ENCODE measurements at places on chromosomes 7 and 10.

DNA sequence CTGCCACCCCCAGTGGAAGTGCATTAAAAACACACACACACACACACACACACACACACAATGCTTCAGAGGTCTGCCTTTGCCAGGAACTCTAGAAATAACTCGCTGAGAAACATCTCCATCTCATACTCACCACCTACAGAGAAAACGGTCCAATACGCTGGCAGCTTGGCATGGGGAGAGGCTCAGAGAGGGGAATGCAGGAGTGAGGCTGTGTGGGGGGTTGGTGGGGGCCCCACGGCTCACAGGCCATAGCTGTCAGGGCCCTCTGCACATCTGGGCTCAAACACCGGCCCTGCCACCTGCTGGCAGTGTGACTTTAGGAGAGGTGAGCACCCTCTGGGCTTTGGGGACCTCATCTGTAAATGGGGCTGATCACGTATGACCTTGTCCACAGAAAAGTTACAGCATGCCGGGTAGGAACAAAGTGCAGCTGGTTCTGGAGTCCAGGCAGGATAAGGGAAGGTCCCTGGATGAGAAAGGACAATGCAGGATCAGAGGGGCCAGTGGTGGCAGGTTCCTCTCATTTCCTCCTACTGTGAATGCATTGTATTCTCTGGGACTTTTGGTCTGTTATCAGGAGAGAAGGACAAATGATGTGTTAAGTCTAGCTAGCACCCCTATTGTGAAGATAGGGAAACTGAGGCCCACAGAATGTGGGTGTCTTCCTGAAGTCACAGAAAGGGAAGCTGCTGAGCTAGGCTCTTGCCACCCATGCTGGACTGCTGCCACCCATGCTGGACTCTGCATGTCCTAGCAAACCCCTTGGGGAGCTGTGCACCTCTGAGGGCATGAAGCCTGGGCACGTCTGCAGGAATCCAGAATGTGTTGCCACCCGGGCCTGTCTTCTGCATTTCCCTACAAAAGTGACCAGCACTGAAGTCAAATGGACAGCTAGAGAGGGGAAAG is 404.6 kb downstream of the RPS24 start:
- DNase-seq = no peak

DNA sequence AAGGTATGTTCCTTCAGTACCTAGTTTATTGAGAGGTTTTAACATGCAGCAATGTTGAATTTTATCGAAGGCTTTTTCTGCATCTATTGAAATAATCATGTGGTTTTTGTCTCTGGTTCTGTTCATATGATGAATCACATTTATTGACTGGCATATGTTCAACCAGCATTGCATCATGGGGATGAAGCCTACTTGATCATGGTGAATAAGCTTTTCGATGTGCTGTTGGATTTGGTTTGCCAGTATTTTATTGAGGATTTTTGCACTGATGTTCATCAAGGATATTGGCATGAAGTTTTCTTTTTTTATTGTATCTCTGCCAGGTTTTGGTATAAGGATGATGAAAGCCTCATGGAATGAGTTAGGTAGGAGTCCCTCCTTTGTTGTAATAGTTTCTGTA is 204.0 kb upstream of the GNAI1 start:
- no peak for DNase-seq

DNA sequence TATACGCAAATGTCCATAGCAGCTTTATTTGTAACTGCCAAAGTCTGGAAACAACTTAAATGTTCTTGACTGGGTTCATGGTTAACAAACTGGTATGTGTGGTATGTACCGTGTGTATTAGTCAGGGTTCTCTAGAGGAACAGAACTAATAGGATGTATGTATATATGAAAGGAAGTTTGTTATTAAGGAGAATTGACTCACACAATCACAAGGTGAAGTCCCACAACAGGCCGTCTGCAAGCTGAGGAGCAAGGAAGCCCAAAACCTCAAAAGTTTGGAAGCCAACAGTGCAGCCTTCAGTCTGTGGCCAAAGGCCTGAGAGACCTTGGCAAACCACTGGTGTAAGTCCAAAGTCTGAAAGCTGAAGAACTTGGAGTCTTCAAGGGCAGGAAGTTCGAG is 66.8 kb downstream of the TMEM168 start:
- DNase-seq = no peak

DNA sequence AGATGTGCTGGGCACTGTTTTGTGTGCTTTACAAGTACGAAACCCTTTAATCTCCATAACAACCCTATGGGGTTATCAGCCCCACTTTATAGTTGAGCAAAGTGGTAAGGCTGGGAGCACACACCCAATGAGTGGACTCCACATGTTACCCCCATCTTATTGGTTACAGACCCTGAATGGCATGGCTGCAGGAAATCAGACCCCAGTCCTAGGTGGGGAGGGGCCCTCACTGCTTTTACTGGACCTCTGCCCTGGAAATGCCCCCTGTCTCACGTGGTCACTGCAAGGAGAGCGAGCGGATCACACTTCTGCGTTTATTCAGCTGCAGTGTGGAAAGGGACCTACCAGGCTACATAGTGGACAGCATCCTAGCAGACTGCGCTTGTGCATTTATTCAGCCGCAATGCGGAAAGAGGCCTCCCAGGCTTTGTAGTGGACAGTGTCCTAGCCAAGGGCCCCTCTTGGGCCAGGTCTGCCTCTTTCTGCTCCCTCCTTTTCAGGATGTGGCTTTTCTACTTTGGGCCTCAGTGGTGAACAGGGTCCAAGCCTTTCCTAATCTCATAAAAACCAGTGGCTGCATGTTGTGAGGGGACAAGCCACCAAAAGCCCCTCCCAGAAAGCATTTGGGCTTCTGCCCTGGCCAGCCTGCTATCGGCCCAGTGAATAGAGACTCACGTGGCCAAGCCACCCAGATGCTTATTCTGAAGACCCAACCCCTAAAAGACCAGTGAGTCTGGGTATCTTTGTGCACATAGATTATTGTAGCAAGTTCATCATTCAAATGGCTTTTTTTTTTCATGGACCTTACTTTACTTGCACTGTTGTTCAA is 405.7 kb upstream of the RNF32 start:
- DNase-seq = no peak

DNA sequence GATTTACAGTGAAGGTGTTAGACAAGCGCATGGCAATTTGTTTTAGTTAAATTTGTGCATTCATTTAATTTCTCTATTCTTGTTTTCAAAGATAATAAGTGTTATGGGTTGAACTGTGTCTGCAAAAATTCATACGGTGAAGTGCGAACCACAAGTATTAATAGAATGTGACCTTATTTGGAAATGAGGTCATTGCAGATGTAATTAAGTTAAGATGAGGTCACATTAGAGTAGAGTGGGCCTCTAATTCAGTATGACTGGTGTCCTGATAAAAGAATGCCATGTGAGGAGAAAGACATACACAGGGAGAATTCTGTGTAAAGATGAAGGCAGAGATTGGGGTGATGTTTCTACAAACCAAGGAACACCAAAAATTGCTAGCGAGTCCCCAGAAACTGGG is 158.8 kb upstream of the SEMA3E start:
- DNase-seq = no peak

DNA sequence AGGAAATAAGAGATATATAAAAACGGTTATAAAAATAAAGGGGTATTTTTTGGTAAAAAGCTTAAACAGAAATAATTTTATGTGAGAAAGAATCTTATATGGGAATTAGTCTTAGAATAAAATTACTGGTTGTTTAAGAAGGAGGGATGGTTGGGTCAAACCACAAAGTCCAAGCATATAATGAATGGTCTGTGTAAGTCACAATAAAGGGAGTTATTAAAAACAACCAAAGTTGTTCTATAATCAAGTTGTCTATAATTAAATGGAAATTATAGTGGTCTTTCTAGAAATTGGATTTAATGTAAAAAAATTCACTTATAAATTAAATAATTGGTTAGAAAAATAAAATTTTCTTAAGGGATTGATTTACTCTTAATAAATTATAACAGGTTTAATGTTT is 304.8 kb downstream of the POM121L12 start:
- DNase-seq = no peak

DNA sequence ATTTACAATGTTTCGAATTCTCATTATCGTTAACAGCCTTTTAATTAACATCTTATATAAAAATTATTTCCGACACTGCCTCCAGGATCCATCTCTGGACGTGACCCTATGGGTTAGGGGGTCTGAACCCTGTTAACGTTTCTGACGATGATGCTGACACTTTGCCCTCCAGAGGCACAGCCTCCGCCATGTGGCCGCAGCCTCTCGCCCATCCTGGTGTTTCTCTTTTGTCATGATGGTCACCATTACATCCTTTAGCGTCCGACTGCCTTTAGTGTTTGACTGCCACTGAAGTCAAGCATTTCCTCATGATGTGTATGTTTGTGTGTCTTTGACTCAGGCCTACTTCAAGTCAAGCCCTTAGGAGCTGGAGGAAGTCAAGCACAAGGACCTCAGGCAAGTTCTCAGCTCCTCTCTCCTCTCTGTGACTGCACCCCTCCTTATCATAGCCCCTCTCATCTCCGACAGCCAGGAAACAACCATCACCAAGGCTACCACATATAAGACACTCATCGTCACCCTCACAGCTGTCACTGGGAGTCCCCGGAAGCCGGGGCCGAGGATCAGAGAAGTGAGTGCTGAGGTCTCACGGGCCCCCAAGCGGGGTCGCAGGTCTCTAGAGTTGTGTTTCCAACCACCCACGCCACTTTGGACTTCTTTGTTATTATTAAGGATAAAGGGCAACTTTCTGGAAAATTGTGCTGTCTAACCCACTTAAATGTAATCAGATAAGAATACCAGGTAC is 96.1 kb upstream of the PPP2R2D start:
- DNase-seq = no peak

- DNase-seq = no peak
Observed at GRCh38 chr7:26949319-26949718, 84.9 kb upstream of the SKAP2 start.

- DNase-seq = no peak
Observed at GRCh38 chr10:68721673-68722335, 765 bp downstream of the CCAR1 start.

GRCh38 chr10:73892310-73893030 is 18.1 kb upstream of the CAMK2G start:
- no peak for DNase-seq

DNA sequence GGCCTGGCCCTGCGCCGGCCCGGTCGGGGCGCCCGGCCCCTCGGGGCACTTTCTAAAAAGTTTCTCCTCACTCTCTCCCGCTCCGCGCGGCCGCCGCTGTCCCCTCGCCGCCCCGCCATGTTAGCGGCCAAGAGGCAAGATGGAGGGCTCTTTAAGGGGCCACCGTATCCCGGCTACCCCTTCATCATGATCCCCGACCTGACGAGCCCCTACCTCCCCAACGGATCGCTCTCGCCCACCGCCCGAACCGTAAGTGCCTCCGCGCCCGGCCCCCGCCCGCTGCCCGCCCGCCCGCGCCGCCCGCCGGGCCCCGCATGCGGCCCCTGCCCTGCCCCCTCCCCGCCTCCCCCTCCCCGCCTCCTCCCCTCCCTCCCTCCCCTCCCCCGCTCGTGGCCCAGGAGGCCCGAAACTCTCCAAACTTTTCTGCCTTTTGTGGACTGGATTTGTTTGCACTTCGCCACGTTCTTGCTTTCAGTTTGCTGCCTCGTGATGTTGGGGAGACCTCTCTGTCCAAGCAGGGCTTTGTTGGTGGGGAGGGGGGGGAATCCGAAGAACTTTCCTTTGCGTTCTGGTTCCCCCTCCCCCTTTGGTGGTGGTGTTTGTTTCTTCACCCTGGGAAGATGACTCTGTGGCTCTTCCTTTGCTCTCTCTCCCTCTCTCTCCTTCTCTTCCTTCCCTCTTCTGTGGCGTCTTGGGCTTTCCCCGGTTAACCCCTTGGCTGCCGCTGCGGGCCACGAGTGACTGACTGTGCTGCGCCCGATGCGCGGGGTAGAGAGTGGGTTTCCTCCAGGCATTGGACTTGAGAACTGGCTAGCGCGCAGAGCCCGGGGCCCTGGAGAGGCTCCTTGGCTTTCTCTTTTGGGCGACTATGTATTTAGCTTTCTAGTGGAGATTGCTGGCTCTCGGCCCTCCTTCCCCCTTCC is 1.6 kb downstream of the TCF7L2 start:
- DNase-seq = no peak

DNA sequence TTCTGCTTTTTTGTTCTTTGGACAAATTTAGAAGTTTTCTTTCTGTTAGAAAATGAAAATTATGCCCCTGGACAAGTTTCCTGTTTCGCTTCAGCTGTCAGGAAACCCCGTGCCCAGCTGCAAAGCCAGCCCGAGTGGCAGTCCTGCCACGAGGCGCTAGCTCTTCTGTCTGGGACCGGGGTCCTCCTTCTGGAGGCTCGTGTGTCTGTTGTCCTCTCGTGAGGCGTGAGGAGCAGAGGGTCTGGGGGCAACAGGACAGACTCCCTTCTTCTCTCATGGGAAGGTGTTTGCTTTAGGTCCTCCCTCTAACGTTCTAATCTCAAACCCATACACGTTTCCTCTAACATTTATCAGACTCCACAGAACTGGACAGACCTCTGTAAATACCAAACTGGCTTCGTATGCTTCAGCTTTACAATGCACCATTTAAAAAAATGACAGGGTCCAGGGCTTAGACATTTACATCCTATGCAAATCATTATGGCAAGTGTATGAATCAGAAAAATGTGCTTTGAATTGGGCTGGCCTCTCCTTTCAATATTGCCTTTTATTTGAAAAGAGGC is 184.5 kb upstream of the SHH start:
- no peak for DNase-seq

DNA sequence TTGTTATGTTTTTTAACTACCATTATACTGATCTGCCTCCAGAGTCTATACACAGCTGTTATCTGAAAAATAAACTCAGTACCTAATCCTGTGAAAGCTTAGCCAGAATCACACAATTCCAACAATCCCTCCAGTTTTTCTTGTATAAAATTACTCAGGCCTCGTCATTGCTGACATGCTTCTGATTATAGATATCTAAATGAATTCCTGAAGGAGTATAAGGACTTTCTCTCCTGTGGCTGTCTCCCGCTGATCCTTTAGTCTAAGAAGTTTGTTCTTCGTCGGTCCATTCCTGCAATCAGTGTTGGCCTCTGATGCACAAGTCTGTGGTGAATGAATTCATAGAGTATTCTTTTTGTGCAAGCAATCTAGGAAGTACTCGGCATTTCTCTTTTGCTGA is 288.9 kb upstream of the SEMA3C start:
- no peak for DNase-seq

DNA sequence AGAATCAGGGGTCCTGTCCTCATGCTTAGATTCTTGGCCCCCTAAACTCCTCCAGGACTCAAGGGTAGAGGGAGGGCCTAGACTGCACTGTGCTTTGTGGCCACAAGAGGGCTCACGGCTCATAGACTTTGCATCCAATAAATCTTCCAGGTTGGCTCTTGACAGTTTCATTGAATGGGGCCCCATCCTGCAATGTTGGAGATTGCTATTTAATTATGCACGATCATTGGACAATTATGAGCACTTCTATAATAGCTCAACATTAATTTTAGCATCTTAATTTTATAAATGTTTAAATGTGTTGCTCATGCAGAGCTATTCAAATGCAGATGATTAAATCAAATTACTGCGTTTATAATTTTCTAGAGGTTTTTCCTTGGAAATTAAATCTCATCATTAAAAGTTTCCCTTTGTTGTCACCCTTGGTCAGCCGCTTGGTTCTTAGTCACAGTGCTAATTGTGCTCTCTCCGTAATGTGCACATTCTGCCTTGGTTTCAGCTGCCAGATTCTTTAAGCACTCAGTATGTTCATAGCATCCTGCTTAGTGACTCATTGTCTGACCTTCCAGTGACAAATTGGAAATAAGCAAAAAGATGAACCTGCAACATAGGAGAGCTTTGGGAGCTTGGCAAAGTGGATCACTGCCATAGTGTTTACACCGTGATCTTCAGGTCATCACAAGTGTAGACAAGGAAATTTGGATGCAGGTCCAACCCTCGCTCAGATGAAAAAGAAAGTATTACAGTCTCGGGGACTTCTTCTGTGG is 33.4 kb upstream of the PLPP4 start:
- peak; percentile 8 for DNase-seq

Data from stimulated activated CD4-positive, alpha-beta T cell treated with anti-CD3 and anti-CD28 coated beads, Interleukin-4, amount 100 ng/mL, for 48 hours (primary cell).